ENCODE measurements at places on chromosomes 2 and 18.

GRCh38 chr2:63052411-63053080 lies 1.9 kb downstream of the OTX1 start:
- DNase-seq, result no peak

DNA sequence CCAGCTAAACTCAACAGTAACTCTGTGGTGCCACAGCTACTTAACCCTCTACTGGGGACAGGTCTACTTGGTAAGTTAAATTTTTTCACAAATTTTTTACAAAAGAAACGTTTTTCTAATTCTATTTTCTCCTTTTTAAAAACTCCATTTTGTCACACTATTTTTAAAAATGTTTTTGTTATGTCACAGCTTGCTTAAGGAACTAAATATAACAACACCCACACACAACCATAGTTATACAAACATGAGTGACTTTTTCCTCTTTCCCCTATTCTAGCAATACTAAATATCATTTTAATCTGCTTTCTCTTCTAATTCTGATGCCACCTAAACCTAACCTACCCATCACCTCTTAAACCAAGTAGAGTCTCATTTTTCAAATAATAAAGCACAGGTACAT lies 160.5 kb upstream of the EPC2 start:
- DNase-seq, result no peak

DNA sequence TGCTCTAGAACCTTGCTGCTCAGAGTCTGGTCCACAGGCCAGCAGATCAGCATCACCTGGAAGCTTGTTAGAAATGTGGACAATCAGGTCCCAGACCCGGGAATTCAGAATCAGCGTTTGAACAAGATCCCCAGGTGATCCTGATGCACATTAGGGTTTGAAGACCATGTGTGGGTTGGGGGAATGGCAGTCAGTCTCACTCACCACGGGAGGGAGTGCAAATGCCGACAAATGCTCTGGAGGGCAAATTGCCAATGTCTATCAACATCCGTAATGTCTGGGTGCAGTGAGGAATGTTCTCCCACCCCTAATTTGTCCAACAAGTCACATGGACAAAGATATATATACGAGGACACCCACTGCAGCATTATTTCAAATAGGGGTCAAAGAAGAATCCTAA lies 34.5 kb downstream of the INPP5D start:
- DNase-seq, result no peak

GRCh38 chr2:190180313-190181122 lies 118.0 kb upstream of the MSTN start:
- DNase-seq, result no peak

DNA sequence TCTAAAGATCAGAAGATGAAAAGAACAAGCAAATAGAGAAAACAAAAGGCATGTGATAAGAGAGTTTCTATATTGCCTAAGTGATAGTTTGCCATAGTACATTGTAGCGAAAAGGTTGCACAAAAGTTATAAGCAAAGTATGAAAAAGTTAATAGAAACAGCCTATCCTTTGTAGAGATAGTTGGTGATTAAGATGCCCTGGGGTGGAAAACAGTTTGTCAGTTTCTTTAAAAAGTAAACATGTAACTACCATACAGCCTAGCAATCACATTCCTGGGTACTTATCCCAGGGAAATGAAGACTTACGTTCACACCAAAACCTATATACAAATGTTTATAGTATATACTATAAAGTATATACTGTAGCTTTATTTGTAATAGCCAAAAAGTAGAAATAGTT lies 16.9 kb upstream of the DAPL1 start:
- DNase-seq, result no peak

- DNase-seq, result no peak
Measured at GRCh38 chr2:28902584-28902983, 8.1 kb downstream of the WDR43 start.

DNA sequence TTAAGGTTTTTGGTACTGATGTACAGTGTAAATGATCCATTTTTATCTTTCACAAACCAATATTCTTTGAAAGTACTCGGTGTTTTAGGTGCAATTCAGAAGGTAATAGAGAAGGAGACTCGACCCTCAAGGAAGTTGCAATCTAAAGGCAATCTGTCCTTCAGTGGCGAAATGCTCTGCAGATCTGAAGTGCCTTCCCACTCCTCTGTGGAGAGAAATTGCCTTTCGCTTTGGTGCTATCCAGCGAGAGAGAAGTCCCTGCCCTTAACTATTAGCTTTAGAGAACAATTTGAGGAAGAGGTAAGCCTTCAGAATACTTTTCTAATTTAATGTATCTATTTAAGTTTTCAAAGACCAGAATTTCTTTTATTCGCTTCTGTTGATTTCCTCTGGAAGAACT lies 371.8 kb upstream of the FANCL start:
- no peak for DNase-seq

DNA sequence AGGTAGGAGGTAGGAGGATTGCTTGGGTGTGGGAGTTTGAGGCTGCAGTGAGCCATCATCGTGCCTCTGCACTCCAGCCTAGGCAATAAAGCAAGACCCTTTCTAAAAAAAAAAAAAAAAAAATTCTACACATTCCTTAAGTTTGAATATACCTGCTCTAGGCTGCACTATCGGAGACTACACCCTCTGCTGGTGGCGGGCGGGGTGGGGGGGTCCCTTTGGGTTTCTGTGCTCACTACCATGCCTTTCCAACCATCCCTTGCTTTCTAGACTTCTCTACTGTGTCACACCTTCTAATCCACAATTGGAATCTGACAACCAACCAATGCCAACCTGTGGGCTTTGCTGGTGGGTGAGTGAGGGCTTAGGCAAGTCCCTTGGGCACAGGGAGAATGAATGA lies 34.7 kb upstream of the FAM136A start:
- no peak for DNase-seq

GRCh38 chr2:54503192-54503591 lies 47.1 kb downstream of the SPTBN1 start:
- no peak for DNase-seq

- DNase-seq, result no peak
Measured at GRCh38 chr2:237457388-237457941, 29.6 kb upstream of the MLPH start.

Measured in T1000 (cell line).